ENCODE measurements at places on chromosomes 1 and 21. TPM values are rescaled to one million over a fixed set of nuclear protein-coding genes. Genes with fewer than 3 reads are reported as not detected.

The ITLN1 gene
- total RNA-seq, result not detected

The DFFA gene
- 26.4 TPM for total RNA-seq

The SLFNL1 gene
- not detected for total RNA-seq

The AMY1C gene
- total RNA-seq, result not detected

The KCNT2 gene
- not detected for total RNA-seq

The HEYL gene
- total RNA-seq, result 3.1 TPM
